Activated T-cell treated with anti-CD3 and anti-CD28 coated beads for 1 hour (primary cell): ENCODE measurements at places on chromosomes 11 and 22.
A peak's percentile ranks its signal among the peaks of the same experiment; 100 is the strongest.

DNA sequence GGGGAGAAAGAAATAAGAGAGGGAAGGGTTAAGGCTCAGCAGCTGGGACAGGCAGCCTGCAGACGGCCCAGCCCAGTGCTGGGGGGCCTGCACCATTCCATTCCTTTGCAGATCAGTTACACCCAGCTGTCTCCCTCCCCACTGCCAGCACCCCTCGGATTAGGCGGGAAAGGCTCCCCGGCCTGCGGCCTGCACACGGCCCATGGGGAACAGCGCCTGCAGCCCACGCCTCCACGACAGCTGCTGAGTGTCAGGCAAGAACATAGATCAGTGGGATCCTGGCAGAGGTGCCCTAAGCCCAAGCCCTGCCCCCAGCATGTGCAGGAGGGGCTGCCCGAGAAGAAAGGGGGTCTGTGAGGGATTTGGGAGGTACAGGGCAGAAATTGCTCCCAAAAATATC, 65.8 kb upstream of the MYOD1 start:
- DNase-seq, result no peak

- no peak for DNase-seq
Measured at GRCh38 chr11:75668451-75669297, at the start of gene MAP6. Gene MAP6 (minus strand): TSS chr11:75669038. CDS start chr11:75668369, 669 bp downstream.

- no peak for DNase-seq
Measured at GRCh38 chr22:45769569-45770210, 98.1 kb downstream of the ATXN10 start.

DNA sequence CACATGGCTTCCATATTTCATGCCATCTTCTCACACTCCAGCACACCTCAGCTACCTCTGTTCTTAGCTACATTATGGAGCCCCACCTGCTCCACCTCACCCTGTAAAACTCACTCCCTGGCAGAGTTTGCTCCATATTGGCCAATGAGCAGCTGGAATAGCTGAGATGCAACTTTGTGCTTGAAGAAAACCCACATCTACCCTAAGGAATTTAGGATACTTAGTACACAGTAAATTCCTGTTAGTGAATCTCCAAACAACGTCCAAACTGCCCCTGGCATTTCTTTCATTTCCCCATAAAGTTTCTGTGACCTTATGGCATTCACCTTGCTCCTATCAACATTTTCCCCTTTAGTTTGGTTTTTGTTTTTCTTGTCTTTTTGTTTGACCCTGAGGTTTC, 2.2 kb upstream of the VWCE start:
- DNase-seq, result no peak

- DNase-seq, result peak; percentile 84
Measured at GRCh38 chr22:29766632-29767170, at the start of gene ZMAT5. Gene ZMAT5 (minus strand): TSS chr22:29767007. CDS start chr22:29748544, 18,463 bp downstream.
